ENCODE measurements at places on chromosomes 3 and 15. TPM values are rescaled to one million over a fixed set of nuclear protein-coding genes. Genes with fewer than 3 reads are reported as not detected.

The SERINC4 gene
- 0.10 TPM for total RNA-seq

DNA sequence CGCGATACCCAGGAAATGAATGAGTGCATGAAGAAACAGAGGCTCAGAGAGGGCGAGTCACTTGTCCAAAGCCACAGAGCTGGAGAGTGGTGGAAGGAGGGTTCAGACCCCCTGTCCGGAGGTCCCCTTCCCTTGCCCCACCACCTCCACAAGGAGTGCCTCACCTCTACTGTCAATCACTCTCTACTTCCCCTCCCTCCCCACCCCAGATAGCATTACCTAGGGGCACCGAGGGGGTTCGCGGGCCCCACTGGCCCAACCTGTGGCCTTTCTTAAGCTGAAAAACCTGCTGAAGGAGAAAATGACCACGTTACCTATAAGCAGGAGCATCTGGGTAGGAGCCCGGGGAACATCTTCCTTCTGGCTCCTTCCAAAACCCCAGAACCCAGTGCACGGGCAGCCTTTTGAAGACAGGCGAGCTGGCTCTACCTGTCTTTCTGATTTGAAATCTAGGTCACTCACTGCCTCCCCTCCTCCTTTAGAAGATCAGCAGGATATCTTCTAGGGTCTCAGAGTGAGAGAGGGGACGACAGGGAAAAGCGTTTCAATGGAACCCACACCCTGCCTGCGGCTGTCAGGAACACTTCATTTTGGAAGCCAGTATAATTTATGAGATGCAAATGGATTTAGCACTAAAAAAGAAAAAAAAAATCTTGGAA, 89.9 kb upstream of the MEF2A start:
- DNase-seq, result no peak
- no peak overlapping the region for H3K27ac ChIP-seq
- H3K4me3 ChIP-seq, result no peak overlapping the region
- H3K27me3 ChIP-seq, result no peaks in the 10 kb centered on the region

DNA sequence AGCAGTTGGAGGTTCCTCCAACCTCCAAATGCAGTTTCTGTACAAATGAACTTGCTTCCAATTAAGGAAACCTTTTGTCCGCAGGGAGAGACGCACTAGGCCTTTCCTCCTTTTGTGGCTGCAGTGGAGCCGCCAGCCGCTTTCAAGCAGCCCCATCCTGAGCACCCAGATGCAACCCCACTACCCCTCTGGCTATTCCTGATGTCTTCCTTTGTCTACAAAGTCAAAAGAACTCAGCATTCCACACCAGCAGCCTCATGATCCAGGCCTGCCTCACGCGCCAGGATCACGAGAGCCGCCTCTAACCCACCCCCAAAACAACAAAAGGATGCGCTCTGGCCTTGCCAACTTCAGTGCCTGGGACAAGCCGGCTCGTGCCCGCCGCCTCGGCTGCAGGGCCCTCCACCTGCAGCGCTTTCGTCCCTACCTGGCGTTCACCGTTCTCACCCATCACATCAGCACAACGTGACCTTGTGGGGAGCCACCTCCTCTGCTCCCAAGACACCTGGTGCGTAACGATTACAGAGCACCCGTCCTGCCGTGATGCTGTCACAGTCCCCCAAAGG, 48.2 kb upstream of the MUC4 start:
- peaks cover 6% of the 10 kb centered on the region for H3K4me1 ChIP-seq
- no peaks in the 10 kb centered on the region for H3K27me3 ChIP-seq
- DNase-seq, result no peak
- H3K36me3 ChIP-seq, result no peaks in the 10 kb centered on the region
- H3K27ac ChIP-seq, result no peak overlapping the region

The ABI3BP gene
- total RNA-seq, result not detected

GRCh38 chr3:45607790-45608189, 13.2 kb downstream of the LIMD1 start:
- DNase-seq, result no peak
- H3K4me3 ChIP-seq, result no peak overlapping the region
- peaks cover 15% of the 10 kb centered on the region for H3K36me3 ChIP-seq
- no peak overlapping the region for H3K27ac ChIP-seq
- H3K27me3 ChIP-seq, result no peaks in the 10 kb centered on the region

- peaks cover 3% of the 10 kb centered on the region for H3K27me3 ChIP-seq
- H3K27ac ChIP-seq, result no peak overlapping the region
- H3K4me1 ChIP-seq, result no peaks in the 10 kb centered on the region
- peak; percentile 12 for DNase-seq
Observed at GRCh38 chr3:18258492-18258891, 166.6 kb downstream of the SATB1 start.

- no peaks in the 10 kb centered on the region for H3K4me1 ChIP-seq
- no peak overlapping the region for H3K4me3 ChIP-seq
- peaks cover 2% of the 10 kb centered on the region for H3K36me3 ChIP-seq
- H3K27me3 ChIP-seq, result no peaks in the 10 kb centered on the region
- H3K27ac ChIP-seq, result no peak overlapping the region
Observed at GRCh38 chr3:123489400-123490004, 40.6 kb upstream of the ADCY5 start.

The SPATA16 gene
- not detected for total RNA-seq

DNA sequence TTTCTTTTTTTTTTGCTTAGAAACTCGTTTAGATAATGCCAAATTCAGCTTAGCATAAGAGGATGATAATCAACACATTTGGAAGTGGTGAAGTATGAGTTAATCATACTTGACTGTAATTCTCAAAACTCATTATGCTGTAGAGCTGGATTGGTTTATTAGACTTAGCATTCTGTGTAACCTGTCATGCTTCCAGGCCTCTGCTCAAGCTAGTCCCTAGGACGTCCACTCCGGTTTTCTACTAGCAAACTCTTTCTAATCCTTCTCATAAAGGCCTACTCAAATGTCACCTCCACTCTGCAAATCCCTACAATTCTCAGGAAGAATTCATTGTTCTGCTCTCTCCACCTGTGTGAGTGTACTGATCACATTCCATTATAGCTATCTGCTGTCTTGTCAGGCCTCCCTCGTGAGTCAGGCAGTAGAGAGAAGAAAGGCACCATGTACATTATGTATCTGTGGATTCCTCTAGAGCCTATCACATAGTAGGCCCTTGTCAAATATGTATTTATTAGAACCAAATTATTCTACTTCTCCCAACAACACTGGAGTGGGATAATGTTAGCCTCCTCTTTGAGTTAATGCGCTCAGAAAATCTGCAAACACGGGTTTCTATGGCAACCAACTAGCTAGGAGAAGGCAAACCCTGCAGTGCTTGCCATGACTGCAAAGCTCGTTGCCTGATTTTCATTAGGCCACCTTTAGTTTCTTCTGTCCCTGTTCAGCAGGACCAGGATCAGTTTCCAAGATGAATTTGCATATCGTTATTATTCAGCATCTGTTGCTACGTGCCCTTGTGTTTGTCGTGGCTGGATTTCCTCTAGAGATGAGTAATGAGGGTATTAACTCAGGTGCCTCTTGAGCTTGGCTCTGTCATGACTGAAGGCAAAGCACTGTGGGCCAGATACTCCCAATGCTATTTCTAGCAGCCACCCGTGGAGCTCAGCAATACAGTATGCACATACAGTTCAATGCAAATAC, 30.7 kb downstream of the ATP13A5 start:
- H3K27me3 ChIP-seq, result peaks cover 1% of the 10 kb centered on the region
- H3K4me1 ChIP-seq, result no peaks in the 10 kb centered on the region
- H3K36me3 ChIP-seq, result no peaks in the 10 kb centered on the region

- no peak overlapping the region for H3K27ac ChIP-seq
- no peak for DNase-seq
- no peaks in the 10 kb centered on the region for H3K36me3 ChIP-seq
Observed at GRCh38 chr3:54192026-54192425, 69.7 kb downstream of the CACNA2D3 start.

DNA sequence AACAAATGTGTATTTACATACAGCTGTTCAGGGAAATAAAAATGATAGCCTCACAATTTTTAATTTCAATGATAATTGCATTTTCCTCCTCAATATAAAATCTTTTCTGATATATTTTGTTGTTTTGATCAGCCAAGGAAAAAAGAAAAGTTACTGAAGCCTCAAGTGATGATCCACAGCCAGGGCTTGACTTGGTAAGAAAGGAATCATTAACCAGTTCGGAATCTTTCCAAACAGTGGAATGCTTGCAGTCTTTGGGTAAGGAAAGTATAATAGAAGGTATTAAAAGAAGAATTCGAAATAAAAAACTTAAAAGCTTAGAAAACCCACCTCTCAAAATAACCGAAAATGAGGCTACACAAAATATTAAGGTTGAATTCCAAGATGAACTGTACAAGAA, 1.0 kb downstream of the TOPAZ1 start:
- no peaks in the 10 kb centered on the region for H3K4me1 ChIP-seq
- H3K4me3 ChIP-seq, result no peak overlapping the region
- no peak overlapping the region for H3K27ac ChIP-seq
- no peak for DNase-seq
- peaks cover under 1% of the 10 kb centered on the region for H3K36me3 ChIP-seq

The TCF12 gene
- total RNA-seq, result 63.7 TPM

The TRPM1 gene
- not detected for total RNA-seq

The HOMER2 gene
- total RNA-seq, result 7.9 TPM

DNA sequence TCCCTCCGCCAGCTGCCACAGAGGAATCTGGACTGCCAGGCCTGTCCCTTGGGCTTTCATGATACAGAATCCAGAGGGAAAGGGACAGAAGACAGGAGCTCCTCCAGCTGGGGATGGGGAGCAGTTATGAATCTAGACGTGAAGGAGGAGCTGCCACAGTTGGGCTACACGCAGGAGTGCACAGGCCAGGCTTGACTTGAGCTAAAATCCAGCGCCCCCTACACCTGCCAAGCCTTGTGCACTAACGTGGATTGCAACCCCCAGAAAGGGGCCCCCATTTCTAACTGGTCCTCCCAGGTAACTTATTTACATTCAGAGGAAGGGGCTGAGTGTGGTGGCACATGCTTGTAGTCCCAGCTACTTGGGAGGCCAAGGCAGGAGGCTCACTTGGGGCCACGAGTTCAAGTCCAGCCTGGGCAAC, 14.3 kb downstream of the KLHL6 start:
- no peaks in the 10 kb centered on the region for H3K27me3 ChIP-seq
- H3K4me1 ChIP-seq, result peaks cover 85% of the 10 kb centered on the region
- H3K27ac ChIP-seq, result no peak overlapping the region
- no peak for DNase-seq
- H3K36me3 ChIP-seq, result peaks cover 22% of the 10 kb centered on the region

DNA sequence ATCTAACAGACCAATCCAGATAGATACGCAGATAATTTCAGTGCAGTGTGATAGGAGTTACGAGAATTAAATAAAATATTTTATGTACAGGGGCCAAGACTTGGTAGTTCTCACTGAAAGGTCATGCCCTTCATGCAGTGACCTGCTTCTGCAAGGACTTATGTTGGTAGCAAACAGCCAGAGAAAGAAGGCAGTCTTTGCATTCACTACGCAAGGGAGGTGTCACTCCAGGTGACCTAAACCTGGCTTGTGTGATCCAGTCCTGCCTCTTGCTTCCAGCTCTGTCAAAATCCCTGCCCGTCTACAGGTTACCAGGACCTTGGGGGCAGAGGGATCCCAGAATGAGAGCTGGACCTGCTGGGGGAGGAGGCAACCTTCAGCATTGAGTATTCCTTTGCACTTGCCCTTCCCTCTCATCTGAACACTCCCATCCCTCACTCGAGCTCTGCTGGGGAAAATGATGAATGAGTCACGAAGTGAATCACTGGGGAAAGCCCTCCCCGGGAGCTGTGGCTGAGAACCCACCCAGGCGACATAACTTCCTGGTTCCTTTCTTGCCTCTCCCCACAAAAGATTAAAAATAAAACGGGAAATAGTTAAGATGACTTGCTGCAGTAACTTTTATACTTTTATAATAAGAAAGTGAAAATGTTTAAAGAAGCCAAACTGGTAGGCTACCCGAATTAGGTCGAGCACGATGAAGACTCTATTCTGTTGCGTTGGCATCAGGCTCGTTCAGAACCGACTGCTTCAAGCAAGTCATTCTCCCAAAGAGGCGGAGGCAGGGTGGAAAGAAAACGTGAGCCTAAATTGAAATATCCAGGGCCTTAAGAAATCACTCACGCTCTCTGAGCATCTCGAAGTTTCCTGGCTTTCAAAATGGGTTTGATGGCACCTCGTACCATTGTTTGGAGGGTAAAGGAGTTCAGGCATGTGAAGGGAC, 216.1 kb downstream of the SLCO3A1 start:
- peaks cover 52% of the 10 kb centered on the region for H3K4me1 ChIP-seq
- H3K27ac ChIP-seq, result peak overlapping the region; percentile 10
- peak; percentile 75 for DNase-seq
- H3K27me3 ChIP-seq, result no peaks in the 10 kb centered on the region
- H3K4me3 ChIP-seq, result peak overlapping the region; percentile 35

- peaks cover 42% of the 10 kb centered on the region for H3K36me3 ChIP-seq
- DNase-seq, result peak; percentile 56
- no peaks in the 10 kb centered on the region for H3K27me3 ChIP-seq
- H3K27ac ChIP-seq, result peak overlapping the region; percentile 98
- peak overlapping the region; percentile 92 for H3K4me3 ChIP-seq
Observed at GRCh38 chr3:129119365-129120100, 2.1 kb downstream of the RAB43 start.

The ASTE1 gene
- total RNA-seq, result 10.1 TPM

Data from activated CD4-positive, alpha-beta memory T cell treated with anti-CD3 and anti-CD28 coated beads for 36 hours (primary cell).